ENCODE measurements at places on chromosomes 2 and 18.

- no peak for DNase-seq
Measured at GRCh38 chr2:203673933-203674332, 32.5 kb upstream of the CD28 start.

- no peak for DNase-seq
Measured at GRCh38 chr2:4528246-4528645, 824.9 kb downstream of the DCDC2C start.

DNA sequence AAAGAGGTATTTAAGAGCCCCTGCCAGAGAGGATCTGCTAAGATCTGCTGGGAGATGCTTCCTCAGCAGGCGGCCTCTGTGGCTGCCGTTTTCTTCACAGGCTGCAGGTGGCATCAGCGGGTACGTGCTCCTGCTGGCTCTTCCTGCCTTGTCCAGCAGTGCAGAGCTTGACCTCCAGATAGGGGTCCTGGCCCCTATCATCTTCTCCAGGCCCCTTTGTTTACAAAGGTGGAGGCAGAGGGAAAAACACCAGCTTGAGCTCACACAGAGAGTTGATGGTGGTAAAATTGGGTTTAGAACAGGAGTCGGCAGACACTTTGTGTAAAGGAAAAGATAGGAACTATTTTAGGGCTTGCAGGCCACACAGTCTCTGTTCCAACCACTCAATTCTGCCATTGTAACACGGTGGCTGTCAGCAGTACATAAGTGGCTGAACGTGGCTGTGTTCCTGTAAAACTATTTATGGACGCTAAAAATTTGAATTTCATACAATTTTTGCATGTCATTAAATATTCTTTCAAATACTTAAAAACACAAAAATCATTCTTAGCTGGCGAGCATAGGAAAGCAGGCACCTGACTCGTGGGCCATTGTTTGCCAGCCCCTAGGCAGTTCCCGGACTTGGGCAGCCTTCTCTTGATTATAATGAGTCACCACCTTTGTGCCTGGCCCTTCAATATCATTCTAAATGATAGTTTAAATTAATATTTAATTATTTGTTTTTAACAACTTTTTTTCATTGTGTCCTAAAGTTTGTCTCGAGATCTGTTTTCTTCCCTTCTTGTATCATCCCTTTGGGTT is 98.2 kb upstream of the B3GNT7 start:
- peak; percentile 57 for DNase-seq

DNA sequence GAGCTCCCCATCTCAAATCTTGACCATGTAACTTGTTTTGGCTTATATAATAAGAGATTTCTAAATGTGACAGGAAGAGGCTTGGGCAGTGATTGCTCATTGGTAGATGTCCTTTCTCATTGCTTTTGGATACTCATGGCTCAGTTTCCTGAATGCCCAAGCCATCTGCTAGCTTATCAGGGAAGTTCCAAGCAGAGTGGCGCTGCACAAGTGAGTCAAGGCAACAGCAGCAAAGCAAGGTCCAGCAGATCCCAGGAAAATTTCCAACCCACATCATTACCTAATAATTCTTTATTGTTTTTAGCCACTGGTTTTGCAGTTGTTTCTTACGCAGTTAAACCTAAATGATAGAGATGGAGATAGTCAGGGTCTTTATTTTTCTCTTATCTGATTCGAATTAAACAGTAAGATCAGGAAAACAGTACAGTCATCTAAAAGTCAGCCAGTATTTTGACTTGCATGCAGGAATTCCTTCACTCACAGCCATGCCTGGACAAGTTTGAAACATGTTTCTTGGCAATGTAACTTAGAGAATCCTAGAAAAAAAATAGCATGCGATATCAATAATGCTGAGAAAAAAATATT is 349.7 kb upstream of the TMEFF2 start:
- DNase-seq: no peak

DNA sequence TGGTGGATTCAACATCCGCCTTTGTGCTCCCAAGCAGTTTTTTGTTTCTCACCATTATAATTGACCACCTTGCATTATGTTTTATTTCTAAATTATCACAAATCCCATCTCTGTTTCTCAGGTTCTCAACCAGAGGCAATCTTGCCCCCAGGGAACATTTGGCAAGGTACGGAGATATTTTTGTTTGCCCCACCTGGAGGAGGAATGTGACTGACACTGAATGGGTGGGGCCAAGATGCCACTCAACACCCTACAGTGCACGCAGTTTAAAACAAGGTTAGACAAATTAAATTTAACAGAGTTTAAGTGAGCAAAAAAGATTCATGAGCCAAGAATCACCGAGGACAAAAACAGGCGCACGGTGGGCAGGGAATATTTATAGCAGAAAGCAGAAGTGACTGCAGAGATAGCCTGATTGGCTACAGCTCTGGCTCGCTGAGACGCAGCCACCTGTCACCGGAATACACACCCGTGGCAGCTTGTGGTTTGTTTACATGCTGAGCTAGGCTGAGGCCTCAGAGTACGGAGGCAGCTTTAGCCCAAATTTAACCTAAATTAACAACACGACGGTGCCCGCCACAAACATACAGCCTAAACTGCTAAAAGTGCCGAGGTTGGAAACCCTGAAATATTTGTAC is 150.0 kb upstream of the ALKAL2 start:
- DNase-seq: no peak

- DNase-seq: no peak
Measured at GRCh38 chr18:986051-986450, 81.4 kb downstream of the ADCYAP1 start.

- no peak for DNase-seq
Measured at GRCh38 chr18:34773961-34774766, 64.1 kb downstream of the DTNA start.

DNA sequence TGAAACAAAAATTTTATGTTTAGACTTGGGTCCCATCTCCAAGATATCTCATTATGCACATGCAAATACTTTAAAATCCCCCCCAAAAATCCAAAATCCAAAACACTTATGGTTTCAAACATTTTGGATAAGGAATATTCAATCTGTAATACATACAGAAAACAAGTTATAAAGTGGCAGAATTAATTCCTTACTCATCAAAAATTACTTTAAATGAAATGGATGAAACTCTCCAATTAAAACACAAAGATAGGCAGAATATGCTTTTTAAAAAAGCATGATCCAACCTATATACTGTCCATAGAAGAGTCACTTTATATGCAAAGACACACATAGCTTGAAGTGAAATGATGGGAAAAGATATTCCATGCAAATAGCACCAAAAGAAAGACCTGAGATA is 744.6 kb downstream of the LRP1B start:
- DNase-seq: no peak

GRCh38 chr2:119719261-119719627 is 40.2 kb downstream of the TMEM177 start:
- DNase-seq: no peak

DNA sequence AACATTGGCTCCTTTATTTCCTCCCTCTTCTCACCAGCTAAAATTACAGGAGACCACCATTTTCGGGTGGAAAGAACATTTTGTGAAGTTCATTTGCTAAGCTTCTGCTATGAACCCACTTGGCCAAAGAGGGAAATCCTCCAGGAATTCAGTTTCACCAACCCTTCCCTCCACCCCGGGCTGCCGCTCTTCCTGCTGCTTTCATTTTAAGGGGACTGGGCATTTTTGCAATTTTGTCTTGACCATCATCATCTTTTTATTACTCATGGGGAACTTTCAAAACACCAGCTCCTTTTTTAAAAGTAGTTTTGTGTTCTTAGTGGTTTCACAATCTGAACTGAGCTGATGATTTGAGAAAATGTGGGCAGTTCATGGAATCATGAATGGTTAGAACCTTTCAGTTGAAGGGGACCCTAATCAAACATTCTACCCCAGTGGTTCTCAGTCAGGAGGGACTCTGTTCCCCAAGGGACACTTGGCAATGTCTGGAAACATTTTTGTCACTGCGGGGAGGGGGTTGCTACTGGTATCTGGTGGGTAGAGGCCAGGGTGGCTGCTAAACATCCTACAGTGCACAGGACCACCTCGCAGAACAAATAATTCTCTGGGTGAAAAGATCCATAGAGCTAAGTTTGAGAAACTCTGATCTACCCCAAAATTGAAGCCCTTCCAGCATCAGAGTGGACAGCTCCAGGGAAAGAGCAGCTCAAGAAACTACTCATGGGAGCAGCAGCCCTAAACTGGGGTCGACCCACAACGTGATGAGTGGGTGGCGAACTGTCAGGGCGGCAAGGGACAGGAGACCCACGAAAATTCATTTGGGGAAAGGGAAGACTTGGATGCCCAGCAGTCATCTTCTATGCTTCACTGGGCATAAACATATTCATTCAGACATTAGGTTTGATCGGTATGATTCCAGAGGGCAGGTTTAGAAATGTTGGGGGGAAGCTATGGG is 92.9 kb downstream of the ACKR3 start:
- DNase-seq: no peak

DNA sequence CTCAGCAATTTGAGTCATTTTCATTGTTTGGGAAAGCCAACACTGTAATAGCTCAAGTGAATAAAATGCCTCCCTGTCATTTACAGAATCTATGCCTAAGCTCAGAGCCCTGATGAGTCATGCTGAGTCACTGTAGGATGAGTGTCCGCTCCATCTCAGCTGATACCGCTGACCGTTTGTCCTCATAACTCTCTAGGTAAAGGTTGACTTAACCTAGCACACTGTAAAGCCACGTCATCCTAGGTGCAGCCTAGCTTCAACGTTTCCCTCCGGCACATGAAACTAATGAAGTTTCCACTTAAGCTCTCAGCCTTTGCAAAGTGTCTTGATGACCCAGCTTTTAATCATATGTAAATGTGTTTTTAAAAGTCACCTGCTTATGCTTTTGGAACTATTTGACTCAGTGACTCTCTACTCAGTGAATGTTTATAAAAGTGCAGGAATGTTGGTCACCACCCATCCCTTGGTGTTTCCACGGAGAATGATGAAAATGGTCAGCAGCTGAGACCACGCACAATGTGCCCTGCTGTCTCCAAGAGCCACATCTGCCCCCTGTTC is 154.0 kb downstream of the PMAIP1 start:
- DNase-seq: no peak

GRCh38 chr2:120108749-120109148 is 95.9 kb downstream of the EPB41L5 start:
- no peak for DNase-seq

DNA sequence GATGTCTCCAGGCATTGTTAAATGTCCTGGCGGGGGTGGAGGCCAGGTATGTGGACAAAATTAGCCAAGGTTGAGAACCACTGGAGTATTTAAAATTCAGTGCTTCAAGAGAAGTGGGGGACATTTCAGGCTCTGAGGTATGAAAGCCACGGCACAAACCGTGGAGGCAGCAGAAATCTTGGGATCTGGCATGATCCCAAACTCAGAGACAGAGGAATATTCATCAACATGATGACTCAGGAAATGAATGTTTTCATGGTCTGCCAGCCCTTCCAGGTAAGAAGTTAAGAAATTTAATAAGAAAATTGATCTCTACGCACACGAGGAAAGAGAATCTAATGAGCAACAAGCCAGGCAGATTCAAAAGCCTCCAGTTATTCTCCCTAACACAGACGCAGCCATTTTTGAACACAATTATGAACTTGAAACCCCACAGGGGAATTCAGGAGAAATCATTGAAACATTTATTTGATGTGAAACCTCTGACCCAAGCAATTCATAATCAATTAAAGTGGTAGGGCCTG is 11.3 kb upstream of the GRP start:
- no peak for DNase-seq

- no peak for DNase-seq
Measured at GRCh38 chr2:177298191-177298590, 33.7 kb upstream of the NFE2L2 start.

DNA sequence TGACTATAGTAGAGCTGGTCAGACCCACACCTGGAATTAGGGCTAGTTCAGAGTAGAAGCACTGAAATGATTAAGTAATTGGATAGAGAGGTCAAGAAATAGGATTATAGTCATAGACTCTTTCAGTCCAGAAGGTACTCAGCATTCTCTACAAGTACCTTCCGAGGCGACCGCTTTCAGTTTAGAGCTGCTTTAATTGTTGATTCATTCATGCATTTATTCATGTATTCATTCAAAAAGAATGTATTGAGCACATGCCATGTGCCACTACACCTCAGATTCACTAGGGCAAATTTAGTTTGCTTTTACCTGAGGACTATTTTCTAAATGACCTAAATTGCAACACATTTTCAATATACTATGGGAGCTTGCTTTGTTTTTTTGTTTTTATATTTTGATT is 48.7 kb downstream of the CRIM1 start:
- no peak for DNase-seq

GRCh38 chr2:31693882-31694281 is 113.1 kb upstream of the SRD5A2 start:
- DNase-seq: no peak

DNA sequence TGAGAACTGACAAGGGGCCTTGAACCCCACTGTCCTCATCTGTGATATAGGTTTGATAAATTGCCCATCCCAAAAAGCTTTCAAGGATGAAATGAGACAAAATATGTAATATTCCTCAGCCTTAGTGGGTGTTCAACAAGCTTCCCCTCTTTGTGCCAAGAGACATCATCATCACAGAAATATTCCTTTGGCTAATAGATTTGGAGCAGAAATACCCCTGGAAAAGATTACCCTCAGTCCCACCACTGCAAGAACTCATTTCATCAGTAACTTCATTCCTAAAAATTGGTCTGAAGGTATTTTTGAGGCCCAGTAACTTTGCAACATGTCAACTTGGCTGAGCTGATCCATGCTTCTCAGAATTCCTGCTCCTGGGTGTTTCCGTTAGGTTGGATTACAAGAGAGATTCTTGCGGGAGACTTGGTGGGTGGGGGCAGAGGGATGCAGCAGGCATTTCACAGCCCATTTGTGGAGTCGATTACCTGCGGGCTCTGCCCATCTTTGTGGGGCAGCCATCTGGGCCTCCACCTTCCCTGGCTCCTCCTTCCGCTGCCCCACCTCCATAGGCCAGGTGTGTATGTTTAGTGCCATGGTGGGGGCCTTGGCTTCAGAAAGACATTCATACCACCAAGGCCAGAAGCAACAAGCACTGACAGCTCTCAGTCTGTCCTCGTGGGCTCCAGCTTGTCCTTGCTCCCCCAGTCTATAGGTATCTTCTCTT is 263.9 kb downstream of the GLI2 start:
- DNase-seq: no peak

- no peak for DNase-seq
Measured at GRCh38 chr18:53639687-53640086, 584.8 kb downstream of the MBD2 start.

- DNase-seq: no peak
Measured at GRCh38 chr2:133223226-133223625, 345.0 kb downstream of the NCKAP5 start.

- DNase-seq: no peak
Measured at GRCh38 chr2:10269711-10270610, 32.7 kb upstream of the HPCAL1 start.

- DNase-seq: no peak
Measured at GRCh38 chr18:55256226-55256928, 297.1 kb upstream of the CCDC68 start.

- no peak for DNase-seq
Measured at GRCh38 chr18:37853706-37854105, 288.1 kb upstream of the CELF4 start.

- peak; percentile 4 for DNase-seq
Measured at GRCh38 chr2:117771969-117772630, 42.4 kb upstream of the DDX18 start.

- no peak for DNase-seq
Measured at GRCh38 chr2:180291060-180291459, 284.0 kb upstream of the CWC22 start.

GRCh38 chr2:108853421-108853820 is 66.8 kb downstream of the CCDC138 start:
- no peak for DNase-seq
